ENCODE measurements at places on chromosomes 6 and 20.

DNA sequence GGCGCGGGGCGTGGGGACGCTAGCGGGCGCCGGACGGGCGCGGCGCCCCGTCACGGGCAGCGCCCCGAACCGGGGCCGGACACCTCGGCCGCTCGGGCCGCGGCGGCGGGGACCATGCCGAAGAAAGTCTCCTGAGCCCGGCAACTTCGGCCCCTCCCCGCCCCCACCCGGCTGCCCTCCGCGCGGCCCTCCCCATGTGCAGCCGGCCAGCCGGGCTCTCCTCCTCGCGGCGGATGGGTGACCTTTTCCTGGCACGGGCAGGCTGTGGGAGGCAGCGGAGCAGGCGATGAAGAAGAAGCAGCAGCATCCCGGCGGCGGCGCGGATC lies 278 bp downstream of the UST start:
- DNase-seq = no peak

GRCh38 chr6:139882977-139883728 lies 508.7 kb upstream of the CITED2 start:
- DNase-seq = no peak

DNA sequence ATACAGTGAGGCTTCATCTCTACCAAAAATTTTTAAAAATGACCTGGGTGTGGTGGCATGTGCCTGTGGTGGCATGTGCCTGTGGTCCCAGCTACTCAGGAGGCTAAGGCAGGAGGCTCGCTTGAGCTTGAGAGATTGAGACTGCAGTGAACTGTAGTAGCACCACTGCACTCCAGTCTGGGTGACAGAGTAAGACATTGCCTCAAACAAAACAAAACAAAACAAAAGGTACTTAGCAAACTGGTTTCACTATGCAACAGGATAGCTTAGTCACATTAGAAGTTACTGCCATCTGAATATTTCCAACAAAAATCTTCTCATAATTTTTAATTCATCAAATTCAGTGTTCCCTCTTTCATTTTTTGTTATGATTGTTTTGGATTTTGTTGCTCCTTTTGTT lies 137.9 kb downstream of the QRSL1 start:
- DNase-seq = no peak

DNA sequence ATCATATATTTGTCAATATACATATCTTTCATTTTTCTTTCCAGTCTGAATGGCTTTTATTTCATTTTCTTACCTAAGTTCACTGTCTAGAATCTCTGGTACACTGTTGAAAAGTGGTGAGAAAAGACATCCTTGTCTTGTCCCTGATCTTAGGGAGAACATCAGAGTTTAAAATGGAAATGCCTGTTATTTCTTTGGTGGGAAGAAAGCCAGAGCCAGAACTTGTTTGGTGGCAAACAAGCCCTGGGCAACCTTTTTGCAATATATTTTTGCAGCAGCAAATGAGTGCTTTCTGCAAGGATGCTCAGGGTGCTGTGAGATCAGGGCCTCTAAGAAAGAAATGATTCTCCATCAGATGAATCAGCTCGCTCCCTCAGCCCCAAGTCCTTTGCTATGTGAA lies 156.6 kb downstream of the RALGAPA2 start:
- no peak for DNase-seq

DNA sequence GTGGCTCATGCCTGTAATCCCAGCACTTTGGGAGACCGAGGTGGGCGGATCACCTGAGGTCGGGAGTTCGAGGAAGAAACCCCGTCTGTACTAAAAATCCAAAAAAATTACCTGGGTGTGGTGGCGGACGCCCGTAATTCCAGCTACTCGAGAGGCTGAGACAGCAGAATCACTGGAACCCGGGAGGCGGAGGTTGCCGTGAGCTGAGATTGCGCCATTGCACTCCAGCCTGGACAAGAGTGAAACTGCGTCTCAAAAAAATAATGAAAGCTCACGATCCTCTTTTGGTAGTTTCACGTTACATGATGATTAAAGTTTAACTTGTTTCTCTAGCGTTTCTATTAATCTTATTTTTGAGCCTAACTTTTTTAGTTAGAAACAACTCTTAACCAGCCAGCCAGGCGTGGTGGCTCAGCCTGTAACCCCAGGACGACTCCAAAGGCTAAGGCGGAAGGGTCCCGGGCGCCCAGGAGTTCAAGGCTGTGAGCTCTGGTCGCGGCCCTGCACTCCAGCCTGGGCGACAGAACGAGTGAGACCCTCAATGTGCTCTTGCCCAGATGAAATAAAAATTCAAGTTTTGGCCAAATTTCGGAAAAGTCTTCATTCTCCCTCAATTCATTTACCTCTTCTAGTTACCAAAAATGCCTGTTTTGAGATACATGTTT lies 1.2 kb upstream of the WRNIP1 start:
- no peak for DNase-seq

- DNase-seq = no peak
These were observed at the start of gene FAM83B for GRCh38 chr6:54846243-54846856. Gene FAM83B, plus strand, starts transcription at chr6:54846771. Its CDS starts 23,476 bp downstream, at chr6:54870247.

DNA sequence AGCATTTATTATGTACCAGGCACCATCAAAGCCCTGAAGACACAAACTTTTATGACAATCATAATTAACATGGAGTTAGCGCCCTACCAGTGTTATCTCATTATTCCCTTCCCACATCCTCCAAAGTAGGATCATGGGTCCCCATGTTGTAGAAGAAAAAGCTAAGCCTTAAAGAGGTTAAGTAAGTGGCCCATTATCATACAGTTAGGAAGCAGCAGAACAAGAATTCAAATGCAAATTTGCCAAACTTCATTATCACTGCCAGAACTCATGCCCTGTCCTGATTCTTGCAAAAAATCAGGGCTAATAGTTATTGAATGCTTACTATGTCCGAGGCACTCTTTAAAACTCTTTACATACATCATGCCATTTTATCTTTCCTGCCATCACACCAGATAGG lies 310.6 kb downstream of the ZNF217 start:
- no peak for DNase-seq

DNA sequence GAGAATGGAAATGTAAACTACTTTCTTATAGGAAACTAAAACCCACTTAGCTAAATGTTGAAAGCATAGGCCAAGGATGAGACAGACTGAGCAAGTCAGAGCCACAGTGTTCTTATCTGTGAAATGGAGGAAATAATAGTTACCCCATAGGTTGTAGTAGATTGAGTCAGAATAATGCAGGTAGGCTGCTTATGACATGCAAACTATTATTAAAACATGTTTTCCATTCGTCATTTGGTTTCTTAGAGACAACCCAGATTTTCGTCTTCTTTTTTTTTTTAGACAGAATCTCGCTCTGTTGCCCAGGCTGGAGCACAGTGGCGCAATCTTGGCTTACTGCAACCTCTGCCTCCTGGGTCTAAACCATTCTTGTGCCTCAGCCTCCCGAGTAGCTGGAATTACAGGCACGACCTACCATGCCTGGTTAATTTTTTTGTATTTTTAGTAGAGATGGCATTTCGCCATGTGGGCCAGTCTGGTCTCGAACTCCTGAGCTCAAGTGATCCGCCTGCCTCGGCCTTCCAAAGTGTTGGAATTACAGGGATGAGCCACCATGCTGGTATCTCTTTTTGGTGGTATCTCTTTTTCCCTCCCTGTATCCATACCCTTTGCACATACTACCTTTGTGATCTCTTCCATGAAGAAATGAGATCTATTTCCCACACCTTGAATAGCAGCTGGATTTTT lies 196.5 kb upstream of the ZNF217 start:
- DNase-seq = no peak

DNA sequence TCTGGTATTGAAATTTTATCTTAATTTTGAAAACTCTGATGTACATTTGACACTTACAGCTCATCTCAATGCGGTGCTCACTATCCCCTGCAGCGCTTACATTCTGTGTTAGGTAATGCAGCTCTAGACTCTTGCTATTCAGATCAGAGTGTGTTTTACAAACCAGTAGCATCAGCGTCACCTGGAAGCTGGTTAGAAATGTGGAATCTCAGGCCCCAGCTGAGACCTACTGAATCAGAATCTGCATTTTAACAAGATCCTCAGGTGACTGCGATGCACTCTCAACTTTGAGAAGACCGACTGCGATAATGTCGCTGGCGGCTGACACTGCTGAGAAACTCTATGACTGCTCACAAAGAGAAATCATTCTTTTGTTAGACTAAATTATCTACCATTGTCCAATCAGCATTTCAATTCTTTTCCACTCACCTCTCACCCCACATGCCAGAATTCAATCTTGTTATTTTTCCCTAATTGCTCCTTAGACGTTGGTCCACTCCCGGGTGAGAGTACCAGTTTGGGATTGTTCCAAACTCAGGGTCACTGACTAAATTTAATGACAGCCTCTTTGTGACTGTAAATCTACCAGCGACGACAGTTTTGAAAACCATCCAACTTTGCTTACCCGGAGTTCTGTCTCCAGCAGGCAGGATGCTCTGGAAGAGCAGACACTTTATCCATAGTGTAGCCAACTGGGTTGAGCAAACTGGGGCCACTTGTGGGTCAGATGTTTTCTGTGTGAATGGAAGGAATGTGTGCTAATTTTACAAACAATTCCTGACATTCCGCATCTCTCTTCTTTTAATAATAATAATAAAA lies 140.1 kb upstream of the BTBD3 start:
- no peak for DNase-seq

GRCh38 chr6:168348186-168348585 lies 28.6 kb upstream of the DACT2 start:
- no peak for DNase-seq

DNA sequence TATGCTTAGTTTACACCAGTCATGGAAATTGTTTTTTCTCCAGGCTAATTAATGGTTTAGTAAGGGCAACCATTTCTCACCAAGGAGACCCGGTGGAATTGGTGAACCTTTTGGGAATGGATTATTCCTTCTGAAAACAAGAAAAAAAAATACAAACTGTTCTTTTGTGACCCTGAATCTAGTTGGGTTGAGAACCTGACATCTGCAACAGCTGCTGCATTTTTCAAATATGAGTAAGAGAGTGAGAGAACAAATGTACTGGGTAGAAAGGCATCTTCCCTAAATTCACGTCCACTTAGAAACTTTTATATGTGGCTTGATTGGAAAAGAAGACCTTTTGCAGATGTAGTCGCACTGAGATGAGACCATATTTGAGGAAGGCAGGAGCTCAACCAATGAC lies 553.4 kb upstream of the EPHA7 start:
- DNase-seq = no peak

DNA sequence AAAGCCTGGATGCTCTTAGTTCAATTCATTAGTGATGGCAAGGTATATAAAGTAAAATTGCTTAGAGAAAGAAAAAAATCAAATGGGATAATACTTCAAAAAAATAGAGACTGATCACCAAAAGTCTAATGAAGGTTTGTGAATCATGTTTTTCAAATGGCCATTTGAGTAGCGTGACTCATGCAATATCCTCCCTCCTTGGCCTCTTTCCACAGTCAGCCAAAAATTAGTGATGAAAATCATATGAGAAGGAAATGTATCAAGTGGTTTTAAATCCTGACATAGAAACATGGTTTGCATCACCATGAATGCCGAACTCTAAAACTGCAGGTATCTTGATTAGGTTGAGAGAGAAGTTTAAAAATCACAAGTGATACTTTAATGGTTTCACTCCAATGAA lies 1.2 kb upstream of the COL19A1 start:
- DNase-seq = no peak

- no peak for DNase-seq
These were observed 2.3 kb upstream of the LYRM2 start for GRCh38 chr6:89640804-89641203.

DNA sequence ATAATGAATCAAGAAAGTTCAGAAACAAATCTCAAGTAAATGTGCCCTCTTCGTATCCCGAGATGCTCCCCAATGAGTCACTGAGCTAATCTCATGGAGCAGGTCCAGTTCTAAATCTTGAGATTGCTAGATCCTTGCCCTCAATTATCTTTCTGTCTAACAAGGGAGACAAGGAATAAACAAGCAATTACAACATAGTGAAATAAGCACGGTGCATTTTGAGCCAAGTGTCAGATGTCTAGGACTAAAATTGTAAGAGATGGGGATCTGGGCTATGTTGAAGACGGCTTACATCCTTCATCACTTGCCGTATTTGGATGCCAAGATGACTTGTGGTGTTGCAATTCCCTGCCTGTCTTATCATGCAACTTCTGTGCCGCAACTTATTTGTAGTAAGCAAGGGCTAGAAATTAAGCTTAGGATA lies 56.5 kb upstream of the ADGRF1 start:
- DNase-seq = no peak

- DNase-seq = no peak
These were observed 596.0 kb downstream of the EPM2A start for GRCh38 chr6:145139140-145139850.

DNA sequence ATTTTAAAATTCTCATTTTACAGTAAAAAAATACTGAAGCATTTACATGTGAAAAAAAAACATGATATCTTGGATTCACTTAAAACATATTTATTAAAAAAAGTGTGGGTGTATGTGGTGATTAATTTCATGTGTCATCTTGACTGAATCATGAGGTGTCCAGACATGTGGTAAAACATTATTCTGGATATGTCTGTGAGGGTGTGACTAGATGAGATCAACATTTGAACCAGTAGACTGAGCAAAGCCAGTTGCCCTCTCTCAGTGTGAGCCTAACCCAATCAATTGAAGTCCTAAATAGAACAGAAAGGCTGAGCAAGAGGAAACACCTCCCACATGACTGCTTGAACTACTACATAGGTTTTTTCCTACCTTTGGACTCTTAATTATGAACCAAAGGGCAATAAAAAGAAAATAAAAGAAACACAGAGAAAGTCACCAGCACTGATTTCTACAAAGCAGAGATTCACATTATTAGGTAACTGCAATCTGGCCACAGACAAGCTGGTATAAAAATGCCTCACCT lies 90.5 kb upstream of the VGLL2 start:
- DNase-seq = no peak

DNA sequence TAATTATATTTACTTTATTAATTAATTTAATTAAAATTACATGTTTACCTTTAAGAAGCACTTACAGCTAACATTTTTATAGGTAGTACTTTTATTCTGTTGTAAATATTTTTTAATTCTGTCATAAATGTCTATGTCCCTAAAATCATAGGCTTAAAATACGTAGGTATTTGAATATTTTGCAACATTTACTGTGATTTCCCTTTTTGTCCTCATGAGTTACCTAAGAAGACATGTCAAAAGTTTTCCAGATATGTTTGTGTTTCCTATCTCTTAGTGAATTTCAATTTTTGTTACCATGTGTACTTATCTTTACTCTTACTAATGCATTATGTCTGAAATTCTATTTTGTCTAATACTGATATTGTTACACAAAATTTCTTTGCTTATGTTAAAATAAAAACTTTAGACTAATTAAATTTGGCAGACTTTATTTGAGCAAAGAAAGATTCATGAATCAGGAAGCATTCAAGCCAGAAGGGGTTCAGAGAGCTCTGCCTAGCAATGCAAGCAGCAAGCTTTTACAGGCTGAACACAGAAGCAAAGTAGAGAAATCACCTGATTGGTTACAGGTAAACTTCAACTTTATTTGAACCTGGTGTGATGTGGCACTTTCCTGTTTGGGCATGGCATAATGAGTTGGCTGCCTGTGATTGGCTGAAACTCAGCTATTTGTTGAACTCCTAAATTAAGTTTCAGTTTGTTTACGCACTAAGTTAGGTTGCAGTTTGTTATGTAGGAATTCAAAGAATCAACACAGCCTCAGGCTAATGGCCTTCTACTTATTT lies 123.2 kb upstream of the TMEM170B start:
- DNase-seq = no peak

- DNase-seq = no peak
These were observed 70.7 kb upstream of the TAB2 start for GRCh38 chr6:149246691-149247384.
